Smooth muscle cell of the brain vasculature (primary cell): ENCODE measurements at places on chromosomes 5 and 9.
A peak's percentile ranks its signal among the peaks of the same experiment; 100 is the strongest.

GRCh38 chr9:72817413-72817812 lies 135.4 kb downstream of the ALDH1A1 start:
- DNase-seq: no peak

- no peak for DNase-seq
Observed at GRCh38 chr5:132458651-132459030, 31.9 kb downstream of the IRF1 start.

GRCh38 chr9:92616655-92617111 lies 53.2 kb downstream of the IPPK start:
- DNase-seq: peak; percentile 43

- no peak for DNase-seq
Observed at GRCh38 chr5:22554475-22554874, 298.7 kb downstream of the CDH12 start.

DNA sequence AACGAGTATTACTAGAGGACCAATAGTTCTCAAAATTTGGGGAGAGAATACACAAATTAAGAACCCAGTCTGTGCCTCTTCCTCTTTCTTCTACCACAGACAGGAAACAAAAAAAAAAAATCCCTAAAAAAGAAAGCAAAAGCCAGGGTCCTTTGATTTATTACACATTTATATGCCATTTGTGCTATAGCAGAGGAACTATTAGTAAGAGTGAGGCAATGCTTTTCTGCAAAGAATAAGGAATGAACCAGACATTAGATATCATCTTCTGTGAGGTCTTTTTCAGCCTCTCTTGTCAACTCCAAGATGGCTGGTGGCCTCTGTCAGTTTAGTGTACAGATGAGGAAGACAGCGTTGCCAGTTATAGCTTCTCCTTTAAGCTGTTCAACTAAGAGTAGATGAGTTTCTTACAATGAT lies 127.6 kb downstream of the RFX3 start:
- no peak for DNase-seq

GRCh38 chr5:128097781-128098180 lies 14.2 kb downstream of the SLC12A2 start:
- no peak for DNase-seq

GRCh38 chr5:11128021-11128420 lies 367.0 kb upstream of the DAP start:
- DNase-seq: no peak

DNA sequence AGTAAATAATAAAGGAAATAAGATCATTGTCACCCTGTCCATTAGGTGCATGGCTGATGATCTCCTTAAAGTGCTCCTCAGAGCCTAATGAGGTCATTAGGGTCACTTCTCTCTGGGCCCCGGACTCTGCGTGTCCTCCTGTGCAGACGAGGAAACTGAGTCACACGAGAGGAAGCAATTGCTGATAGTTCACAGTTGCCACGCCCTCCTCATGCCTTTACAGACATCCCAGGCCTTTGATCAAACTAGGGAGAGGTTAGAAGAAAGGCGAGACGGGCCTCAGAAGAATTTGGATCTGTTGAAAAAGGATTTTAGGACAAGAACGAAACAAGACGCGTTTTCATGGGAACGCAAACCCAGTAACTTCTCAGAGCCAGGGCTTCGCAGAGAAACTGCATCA lies 32.0 kb upstream of the MSX2 start:
- DNase-seq: no peak

DNA sequence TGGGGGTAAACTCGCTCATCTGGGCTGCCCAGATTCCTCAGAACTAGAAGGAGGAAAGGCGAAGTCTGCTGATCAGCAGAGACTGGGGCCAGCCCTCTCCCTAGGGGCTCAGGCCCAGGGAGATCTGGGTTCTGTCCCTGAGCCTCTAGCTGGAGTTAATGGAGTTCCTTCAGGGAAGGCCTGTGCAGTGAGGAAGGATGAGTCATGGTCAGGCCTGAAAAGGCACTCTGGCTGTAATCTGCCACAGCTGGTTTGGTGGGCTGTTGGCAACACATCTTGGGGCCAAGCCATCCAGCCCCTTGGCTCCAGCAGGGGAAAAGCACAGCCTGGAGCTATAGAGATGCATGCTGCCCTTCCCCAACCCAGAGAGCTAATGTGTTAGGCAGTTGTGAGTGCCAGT lies 459.6 kb downstream of the PRELID2 start:
- no peak for DNase-seq
